ENCODE measurements at places on chromosomes 5 and 9. TPM values are rescaled to one million over a fixed set of nuclear protein-coding genes. Genes with fewer than 3 reads are reported as not detected.
A peak's percentile ranks its signal among the peaks of the same experiment; 100 is the strongest.

GRCh38 chr5:179110528-179110927 lies 50.4 kb downstream of the ZNF354C start:
- DNase-seq = peak; percentile 17

GRCh38 chr9:98794802-98795201 lies 1.6 kb downstream of the ANKS6 start:
- DNase-seq = peak; percentile 64

DNA sequence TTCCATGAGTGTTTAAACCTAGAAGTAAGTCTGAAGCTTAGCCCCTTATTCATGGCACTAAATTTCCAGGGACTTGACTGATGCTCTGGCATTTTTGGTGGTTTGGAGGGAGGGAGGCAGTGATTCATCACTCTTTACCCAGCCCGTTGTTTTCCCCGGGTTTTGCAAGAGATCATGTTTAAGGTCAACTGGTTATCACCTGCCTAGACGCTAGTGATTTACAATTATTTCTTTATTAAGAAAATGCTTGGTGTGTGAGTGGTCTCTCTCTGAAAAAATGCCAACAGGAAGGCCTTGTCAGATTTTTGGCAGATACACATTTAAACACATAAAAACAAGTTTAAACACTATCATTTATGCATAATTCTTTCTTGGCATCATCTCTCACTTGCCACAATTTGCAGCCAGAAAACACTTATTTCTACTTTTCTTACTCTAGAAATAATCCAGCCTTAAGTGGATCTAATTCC lies 737.9 kb upstream of the ZNF608 start:
- DNase-seq = no peak

GRCh38 chr5:156103155-156103885 lies 223.6 kb upstream of the SGCD start:
- DNase-seq = no peak

DNA sequence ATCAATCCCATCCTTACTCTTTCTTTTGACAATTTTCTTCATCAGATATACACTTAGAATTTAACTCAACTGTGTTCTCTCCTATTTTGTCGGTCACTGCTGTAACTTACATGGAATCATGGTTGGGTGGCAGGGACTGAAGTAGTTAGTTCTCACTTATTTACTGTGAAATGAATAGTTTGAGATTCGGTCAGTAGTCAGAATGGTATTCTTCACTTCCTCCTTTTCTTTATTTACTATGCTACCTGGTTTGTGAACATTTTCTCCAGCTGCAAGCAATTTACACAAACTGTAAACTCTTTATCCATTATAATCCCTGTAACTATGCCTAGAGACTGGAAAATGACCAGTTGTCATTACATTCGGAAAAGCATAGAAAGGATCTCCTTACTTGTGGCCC lies 41.5 kb upstream of the GDNF start:
- no peak for DNase-seq

GRCh38 chr5:129001841-129002526 lies 36.7 kb downstream of the SLC27A6 start:
- DNase-seq = no peak

DNA sequence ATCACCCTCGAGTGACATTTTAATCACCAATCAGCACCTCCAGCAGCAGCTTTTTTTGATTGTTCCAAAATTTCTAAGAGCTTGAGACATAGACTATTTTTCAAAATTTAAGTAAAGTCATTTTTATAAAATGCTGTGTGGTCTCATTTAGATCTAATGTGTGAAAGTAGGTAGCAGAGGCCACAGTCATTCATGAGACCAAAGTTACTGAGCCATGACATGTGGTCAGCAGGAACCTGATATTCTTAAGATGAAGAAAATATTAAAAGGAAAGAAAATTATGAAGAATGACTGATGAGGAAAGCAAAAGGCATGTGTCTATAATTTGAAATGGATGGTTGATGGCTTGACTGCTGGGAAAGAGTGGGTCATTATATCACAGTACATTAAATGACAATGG lies 7.2 kb downstream of the FREM1 start:
- DNase-seq = no peak

DNA sequence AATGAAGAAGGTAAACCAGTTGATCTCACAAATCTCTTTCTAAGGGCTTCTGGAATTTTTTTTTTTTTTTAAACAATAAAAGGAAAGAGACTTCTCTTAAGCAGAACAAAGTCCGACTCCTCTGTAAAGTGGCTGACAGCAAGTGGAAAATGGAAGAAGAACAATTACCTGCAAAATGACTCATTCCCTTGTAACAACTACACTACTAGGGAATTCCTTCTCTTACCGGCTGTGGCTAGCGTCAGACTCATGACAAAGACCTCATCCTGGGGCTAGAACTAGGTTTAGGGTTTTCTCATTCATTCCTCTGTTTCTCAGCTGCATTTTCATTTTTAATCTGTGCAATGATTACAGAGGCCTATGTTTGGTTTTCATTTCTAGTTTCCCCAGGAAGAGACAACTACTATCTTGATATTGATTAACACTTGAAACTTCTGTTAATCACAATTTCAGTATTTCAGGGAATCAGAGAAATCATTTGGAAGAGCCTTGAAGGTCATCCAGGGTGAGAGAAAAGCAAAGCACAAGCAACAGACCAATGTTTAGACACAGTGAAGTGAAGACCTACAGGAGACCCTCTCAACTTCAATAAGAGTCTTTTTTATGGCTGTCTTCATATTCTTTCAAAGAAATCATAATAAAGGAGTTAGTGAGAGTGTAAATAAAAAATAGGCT lies 437.9 kb downstream of the RAB3C start:
- DNase-seq = no peak

GRCh38 chr5:112822456-112822855 lies 38.6 kb upstream of the SRP19 start:
- DNase-seq = no peak

- no peak for DNase-seq
These were observed 436.7 kb upstream of the DAP start for GRCh38 chr5:11197726-11198125.

DNA sequence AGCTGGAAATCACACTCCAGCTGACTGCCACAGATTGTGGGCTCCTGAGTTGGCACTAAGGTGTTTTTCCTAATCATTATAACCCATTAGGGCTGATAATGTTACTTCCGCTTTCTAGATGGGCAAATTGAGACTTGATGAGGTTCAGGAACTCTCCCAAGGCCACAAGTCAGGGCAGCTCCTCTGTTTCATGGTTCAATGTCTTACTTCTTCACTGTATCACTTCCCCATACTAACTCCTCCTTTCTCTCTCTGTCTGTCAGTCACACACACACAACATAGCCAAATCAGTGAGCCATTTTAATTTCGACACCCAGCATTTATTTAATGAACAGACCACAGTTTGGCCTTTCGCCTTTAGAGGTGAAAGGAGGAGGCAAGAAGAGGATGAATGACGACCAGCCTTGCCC lies 17.8 kb upstream of the TRAF1 start:
- DNase-seq = no peak

PAX5 gene
- total RNA-seq = not detected

COL5A1 gene
- total RNA-seq = 801 TPM

MEF2C gene
- 9.4 TPM for total RNA-seq

TLR4 gene
- total RNA-seq = 46.7 TPM

Data from osteoblast (primary cell).